ENCODE measurements at places on chromosomes 7 and 10. TPM values are rescaled to one million over a fixed set of nuclear protein-coding genes. Genes with fewer than 3 reads are reported as not detected.

SCRN1 gene
- 32.3 TPM for polyA plus RNA-seq

- no peak for DNase-seq
Observed at GRCh38 chr7:122532406-122533269, 166.3 kb downstream of the RNF133 start.

DNA sequence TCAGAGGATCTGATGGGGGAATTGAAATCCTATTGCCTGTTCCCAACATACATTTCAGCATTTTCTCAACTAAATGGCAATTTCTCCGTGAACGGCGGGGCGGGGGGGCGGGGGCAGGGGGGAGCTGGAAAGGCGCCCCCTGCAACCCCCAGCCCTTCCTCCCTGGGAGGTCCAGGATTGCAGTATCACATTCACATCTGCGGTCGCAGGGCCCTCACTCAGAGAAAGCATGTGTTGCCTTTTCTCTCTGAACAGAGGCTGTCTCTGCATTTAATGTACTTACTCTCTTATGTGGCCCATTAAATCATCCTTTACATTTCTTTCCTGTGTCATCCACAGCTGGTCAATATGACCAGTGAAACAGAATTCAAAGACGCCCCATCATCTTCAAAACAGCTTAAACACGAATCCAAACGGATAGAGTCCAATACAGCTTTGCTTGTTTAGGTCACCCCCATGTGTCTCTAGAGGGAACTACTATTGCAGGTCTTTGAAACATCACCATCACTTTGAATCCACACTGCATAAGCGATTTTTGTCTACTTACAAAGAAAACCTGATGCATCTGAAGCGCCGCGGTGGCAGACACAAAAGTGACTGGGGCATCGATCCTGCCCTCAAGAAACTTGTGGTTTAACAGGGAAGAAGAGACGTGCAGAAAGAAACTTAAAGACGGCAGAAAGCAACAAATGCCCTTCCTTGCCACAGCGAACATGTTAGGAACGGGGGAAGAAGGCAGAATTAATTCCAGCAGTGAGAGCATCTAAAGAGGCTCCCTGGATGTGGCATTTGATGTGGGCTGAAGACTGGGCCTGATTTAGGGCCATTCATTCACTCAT lies 17.0 kb upstream of the ECHDC3 start:
- DNase-seq, result peak; percentile 19

SLC35G1 gene
- polyA plus RNA-seq, result 3.6 TPM

- no peak for DNase-seq
Observed at GRCh38 chr10:23408330-23408976, 30.4 kb upstream of the OTUD1 start.

ZPBP gene
- not detected for polyA plus RNA-seq

DNA sequence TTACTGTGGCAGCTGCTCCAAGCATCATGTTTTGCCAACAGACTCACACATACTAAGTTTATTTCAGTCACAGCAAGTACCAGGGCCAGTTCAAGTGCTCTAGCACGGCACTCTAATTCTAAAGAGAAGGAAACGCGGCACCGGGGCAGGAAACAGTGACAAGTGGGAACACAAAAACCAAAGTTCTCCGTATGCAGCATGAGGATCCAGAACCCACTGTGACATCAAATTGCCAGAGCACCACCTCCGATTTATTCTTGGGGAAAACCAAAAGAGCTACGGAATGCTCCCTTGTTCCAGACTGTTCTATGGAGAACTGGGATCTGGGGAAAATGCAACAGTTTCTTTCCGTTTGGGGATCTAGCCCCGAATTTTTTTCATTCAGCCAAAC lies 448 bp upstream of the PTER start:
- no peak for DNase-seq

- DNase-seq, result no peak
Observed at GRCh38 chr10:125455855-125456254, 227.1 kb downstream of the TEX36 start.

All from forelimb muscle (tissue), 1 donor.